Progenitor cell of endocrine pancreas (in vitro differentiated cells): ENCODE measurements at places on chromosomes 6 and 20. TPM values are rescaled to one million over a fixed set of nuclear protein-coding genes. Genes with fewer than 3 reads are reported as not detected.

DNA sequence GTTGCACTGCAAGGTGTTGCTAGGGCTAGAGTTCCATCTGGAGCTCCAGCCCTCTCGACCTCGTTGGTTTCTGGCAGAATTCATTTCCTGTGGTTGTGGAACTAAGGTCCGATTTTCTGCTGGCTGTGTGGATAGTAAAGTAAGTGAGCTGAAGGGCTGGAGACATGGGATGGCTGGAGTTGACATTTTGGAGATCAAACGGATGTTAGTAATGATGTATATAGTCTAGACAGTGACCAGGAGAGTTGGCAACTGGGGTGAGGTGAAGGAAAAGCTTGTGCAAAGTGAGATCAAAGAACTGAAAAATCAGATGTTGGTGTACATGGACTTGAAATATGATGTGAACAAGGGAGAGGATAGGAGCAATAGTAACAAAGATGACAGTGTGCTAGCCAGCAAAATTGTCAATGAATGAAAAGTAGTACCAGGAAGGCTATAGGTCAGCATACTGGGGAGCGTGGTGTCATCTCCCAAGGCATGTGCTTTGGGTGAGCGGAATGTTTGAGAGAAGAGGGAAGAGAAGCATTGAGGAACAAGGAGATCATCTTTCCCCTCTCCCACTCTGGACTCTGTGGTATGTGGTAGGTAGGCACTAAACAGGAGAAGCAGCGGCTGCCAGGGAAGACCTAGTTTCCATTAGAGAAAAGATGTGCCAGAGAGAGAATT is 7.8 kb downstream of the QRSL1 start:
- DNase-seq = no peak

- DNase-seq = no peak
Observed at GRCh38 chr20:11437611-11438380, 479.9 kb upstream of the BTBD3 start.

DNA sequence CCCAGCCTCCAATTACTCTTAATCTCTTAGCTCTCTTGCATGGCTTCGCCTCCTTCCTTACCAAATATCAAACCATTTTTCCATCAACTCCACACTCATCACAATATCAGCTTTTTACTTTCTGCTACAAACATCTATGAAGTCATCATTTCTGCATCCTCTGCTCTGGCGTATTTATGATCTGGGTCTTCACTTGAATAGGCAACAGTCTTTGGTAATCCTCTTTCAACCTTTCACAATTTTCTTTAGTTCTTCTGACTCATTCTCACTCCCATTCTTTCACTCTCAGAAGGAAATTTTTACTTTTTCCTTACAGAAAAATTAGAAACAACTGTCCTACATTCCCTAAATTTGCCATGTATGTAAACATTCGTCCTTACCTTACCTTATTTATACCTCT is 522.4 kb downstream of the HDGFL1 start:
- DNase-seq = no peak

The CCN5 gene
- total RNA-seq = not detected in 2 replicates

DNA sequence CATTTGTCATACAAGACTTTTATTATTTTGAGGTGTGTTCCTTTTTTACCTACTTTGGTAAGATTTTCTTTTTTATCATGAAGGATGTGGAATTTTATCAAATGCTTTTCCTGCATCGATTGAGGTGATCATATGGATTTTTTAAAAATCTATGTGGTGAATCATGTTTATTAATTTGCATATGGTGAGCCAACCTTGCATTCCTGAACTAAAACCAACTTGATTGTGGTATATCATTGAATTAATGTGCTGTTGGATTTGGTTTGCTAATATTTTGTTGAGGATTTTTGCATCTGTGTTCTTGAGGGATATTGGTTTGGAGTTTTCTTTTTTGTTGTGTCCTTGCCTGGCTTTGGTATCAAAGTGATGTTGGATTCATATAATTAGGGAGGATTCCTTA is 848.1 kb upstream of the EYS start:
- no peak for DNase-seq

DNA sequence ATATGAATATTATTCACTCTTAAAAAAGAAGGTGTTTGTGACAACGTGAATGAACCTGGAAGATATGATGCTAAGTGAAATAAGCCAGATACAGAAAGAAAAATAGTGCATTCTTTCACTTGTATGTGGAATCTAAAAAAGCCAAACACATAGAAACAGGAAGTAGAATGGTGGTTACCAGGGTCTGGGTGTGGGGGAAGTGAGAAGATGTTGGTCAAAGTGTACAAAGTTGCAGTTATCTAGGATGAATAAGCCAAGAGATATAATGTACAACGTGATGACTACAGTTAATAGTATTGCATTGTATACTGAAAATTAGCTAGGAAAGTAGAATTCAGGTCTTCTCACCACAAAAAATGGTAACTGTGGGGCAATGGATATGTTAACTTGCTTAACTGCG is 151.1 kb upstream of the HCRTR2 start:
- no peak for DNase-seq

DNA sequence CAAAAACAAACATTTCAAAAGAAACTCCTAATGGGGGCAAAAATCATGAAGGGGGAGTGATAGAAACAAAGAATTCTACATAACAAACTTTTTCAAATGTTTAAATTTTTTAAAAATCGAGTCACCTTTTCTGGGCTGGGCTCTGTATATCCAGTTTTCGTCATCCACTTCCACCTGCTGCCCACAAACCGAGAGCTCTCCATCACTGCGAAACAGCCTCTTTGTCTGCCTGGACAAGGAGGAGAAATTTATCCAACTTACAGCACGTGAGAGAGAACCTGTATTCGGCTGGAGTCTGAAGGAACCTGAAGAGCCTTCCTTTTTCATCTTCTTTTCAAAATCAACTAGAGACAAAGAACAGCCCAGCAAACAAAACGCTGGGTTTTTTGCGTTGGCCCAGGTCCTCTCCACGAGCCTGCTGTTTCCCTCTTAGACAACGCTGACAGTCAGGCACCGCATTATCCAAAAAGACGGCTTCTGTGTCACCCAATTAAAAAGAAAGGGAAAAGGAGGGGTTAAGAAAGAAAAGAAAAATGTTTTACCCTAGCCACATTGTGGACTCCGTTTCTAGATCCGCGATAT is 72.4 kb upstream of the NHSL1 start:
- DNase-seq = no peak

The ZBTB22 gene
- total RNA-seq = 27.3 and 28.1 TPM in 2 replicates

The TOP1 gene
- 86.7 and 90.8 TPM in 2 replicates for total RNA-seq

The DDX43 gene
- not detected in 2 replicates for total RNA-seq

DNA sequence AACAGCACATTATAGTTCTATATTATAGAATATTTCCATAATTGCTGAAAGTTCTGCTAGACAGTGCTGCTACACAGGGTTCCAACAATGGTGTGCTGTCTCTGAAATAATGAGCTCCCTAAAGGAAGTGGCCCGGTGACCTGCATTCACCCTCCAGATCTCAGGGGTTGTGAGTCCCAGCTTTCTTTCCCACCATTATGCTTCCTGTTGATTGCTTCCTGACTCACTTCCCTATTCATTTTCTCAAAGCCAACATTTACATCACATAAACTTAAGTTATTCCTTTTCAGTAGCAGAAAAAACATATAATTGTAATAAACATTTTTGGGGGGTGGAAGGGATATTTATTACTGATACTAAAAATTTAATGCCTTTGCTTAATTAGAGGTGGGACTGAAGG is 12.9 kb upstream of the CCN6 start:
- no peak for DNase-seq

DNA sequence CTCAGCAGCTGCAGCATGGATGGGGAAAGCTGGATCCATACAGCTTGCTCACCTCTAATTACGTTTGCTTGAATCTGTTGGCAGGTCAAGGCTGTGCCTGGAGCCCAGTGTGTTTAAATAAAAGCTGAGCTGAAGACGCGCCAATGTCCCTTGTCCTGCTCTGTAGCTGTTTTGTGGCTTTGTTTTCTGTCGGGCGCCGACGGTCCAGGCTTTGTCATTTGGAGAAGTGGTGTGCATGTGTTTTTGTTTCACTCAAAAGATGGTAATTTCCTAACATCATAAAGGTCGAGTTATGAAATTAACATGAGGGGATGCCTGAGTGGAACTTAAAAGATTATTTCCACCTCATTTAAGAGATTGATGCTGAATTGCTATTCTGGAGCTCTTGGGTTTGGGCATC is 107.6 kb downstream of the SLC24A3 start:
- no peak for DNase-seq

The DUSP22 gene
- total RNA-seq = 39.0 and 40.4 TPM in 2 replicates

DNA sequence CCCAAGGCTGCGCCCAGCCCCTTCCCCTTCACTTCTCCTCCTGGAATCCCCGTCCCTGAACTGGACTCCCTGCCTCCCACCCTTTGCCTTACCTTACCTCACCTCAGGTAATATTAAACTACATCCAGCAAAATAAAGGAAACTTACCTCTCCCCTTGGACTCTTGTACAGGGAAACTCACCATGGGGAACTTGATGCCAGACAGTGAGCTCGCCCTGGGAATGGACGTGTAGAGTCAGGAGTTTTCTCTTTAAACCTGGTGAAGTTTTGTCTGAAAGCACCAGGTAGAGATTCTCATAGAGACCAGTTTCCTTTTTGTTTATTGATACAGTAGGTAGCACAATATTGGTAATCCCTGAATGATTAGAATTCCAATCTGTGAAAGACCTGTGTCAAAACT is 544 bp upstream of the HLA-C start:
- no peak for DNase-seq

DNA sequence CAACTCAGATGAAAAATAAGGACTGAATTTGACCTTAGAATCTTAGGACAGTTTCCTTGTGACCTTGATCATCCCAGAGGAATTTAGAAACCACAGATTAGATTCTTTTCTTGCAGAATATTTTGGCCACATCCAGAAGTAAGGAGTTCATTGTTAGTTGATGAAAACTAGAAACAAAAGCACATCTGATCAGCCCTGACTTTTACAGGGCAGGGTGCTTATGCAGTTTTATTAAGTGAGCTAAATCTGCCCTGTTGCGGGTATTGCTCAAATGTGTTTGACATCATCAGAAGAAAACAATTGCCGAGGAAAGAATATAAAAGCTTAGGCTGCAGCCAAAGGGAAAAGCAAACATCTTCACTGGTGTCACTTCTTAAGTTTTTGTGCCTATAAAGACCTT is 100.8 kb downstream of the MTFR2 start:
- DNase-seq = no peak

DNA sequence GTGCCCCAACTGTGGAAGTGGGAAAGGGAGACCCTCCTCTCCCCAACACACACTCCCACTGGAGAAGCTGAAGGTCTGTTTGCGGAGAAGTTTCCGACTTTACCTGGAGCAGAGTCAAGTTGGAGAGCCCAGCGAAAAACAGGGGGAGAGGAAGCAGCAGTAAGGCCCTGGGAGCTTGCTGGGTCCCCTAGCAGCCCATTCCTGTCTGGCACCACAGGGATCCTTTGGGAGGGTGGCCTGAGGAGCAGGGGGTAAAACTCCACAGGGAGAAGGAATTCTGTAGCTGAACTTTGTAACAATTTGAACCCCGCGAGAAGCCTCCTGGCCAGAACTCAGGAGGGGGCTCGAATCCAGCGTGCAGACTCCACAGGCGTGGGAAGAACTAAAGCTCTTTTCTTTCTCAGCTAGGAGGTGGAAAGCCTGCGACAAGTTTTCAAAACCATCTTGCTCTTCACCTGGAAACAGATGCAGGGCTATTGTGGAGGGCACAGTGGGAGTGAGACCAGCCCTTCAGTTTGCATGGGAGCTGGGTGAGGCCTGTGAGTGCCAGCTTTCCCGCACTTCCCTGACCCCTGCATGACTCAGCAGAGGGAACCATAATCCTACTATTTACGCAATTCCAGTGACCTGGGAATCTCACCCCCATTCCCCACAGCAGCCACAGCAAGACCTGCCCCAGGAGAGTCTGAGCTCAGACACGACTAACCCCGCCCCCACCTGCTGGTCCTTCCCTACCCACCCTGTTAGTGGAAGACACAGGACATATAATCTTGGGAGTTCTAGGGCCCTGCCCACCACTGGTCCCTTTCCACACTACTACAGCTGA is 25.8 kb downstream of the SERPINB9 start:
- no peak for DNase-seq

DNA sequence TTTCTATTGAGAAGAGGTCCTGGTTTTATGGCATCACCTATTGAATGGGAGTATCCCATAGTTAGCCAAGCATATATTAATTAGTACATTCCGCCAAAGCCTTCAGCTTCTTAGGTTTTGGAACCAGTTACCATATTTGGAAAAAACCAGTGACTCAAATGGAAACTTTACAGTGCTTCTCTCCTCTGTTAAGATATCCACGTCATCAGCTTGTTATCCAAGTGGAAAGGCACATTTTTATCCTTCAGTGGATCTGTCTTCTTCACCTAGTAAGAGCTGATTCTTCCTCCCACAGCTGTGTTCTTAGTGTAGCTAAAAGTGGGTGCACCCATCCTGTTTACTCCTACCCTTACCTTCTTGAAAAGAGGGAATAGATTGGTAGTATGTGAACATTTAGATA is 34.5 kb downstream of the TPD52L1 start:
- no peak for DNase-seq

DNA sequence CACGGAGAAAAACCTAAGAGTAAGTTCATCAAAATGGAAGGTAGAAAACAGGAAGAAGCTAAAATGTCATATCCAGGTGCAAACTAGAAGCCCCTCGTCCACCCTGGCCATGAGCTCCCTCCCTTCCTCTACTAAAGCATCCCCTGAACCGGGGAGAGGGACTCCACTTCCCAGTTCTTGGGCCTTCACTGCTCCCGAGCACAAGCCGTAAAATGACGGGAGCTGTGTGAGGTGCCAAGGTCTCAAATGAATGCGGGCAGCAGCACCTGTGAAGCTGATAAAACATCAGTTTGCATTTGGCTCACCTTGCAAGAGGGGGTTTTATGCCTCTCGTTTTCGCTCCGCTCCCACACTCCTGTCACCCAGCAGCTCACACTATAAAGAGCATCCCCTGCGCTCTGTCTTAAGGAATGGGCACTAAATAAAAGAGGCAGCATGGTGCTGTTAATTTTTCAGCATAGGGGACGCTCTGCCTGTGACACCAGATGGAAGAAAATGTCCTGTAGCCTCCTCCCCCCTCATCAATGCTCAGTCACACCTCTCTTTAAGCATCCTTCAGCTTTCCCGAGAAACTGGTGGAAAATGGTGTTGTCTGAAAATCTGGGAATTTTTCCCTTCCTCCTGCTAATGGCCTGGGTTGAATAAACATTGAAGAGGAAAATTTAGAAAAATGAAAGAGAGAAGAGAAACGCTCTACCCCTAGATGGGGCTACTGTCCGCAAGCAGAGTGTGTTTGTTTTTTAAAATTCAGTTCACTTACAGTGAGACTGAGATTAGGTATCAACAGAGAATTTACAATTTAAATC is 563.0 kb upstream of the AGPAT4 start:
- no peak for DNase-seq
